ENCODE measurements at places on chromosomes 3 and 15.

- no peak for DNase-seq
Measured at GRCh38 chr3:58874248-58874741, 175.5 kb downstream of the CFAP20DC start.

GRCh38 chr15:30063835-30064546 is 18.8 kb upstream of the GOLGA8J start:
- DNase-seq, result no peak

- DNase-seq, result no peak
Measured at GRCh38 chr3:152202976-152203626, 65.6 kb upstream of the MBNL1 start.

DNA sequence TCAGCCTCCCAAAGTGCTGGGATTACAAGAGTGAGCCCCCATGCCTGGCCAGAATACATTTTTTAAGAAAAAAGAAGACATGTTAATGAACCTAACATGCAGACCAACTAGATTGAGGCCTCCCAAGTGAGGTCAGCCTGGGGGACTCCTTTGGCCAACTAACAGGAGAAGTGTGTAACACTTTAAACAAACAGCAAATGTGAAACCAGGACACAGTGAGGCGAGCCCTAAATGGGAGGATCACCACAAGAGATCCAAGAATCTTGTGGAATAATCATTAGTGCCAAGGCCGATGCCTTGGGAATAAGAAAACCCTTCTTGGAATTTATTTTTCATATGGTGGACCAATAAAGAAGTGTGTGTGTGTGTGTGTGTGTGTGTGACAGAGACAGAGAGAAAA is 73.9 kb downstream of the ATP10A start:
- no peak for DNase-seq

GRCh38 chr3:196246612-196247308 is 30.4 kb downstream of the SLC51A start:
- no peak for DNase-seq

GRCh38 chr3:100779480-100779879 is 70.2 kb downstream of the TFG start:
- DNase-seq, result no peak

GRCh38 chr3:180466401-180467011 is 135.5 kb upstream of the TTC14 start:
- no peak for DNase-seq

- DNase-seq, result no peak
Measured at GRCh38 chr3:194035406-194036138, 100.4 kb upstream of the HES1 start.

DNA sequence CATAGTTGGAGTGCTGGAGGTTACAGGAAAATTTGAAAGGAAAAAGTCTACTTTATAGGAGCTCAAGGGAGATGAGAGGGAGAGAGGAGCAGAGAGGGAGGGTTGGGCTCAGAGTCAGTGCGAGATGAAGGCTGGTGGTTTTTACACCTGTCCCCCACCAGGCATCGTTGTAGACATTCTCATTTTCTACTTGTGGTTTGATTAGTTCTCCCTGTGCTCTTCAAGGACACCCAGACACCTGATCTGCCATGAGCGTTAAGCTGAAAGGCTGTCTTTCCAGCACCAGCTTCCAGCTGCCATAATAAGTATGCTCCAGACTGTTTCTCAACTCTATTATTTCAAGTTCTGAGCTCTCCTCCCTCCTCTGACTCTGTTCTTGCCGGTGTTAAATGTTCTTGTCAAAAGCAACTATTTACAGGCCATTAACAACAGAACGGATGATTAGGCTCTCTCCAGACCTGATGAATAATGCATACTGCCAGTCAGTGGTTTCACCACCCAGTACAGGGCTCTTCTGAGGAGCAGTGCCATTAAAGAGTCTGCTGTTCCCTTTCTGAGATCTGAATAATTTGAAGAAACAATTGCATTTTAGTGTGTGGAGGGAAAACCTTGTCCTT is 514.6 kb upstream of the MCTP2 start:
- no peak for DNase-seq

- no peak for DNase-seq
Measured at GRCh38 chr15:57385923-57386390, 9.7 kb downstream of the CGNL1 start.

- no peak for DNase-seq
Measured at GRCh38 chr15:48449734-48450133, 118.5 kb downstream of the DUT start.

DNA sequence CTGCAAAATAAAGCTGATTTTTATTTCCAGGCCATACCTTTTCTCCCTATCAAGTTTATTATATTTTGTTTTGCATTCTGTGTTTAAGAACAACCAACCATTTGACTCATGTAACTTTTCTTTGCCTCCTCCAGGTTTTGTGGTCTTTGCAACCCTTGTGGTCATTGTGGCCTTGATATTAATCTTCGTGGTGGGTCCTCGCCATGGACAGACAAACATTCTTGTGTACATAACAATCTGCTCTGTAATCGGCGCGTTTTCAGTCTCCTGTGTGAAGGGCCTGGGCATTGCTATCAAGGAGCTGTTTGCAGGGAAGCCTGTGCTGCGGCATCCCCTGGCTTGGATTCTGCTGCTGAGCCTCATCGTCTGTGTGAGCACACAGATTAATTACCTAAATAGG is 27.6 kb downstream of the NIPA2 start:
- no peak for DNase-seq

DNA sequence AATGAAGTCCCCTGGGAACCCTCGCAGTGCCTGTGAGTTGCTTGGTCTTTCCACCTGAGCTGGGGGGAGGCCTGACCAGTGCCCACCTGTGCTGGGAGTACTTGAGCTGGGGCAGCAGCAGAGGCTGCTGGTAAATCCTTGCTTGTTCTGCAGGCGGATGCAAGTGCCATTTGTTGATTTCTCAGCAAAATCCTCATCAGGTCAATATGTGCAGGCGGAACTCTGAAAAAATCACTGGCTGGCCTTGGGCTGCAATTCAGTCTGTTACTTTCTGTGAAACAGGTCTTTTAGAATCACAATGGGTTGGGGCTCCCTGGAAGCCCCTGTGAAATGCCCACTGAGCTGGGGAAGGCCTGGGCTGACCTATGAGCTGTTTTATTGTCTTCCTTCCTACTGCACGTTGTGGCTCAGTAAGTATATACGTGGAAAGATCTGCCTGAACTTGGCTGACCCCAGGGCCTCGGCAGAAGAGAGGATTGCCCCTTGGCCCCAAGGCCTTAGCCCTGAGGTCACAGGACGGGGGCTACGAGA is 182.0 kb upstream of the RGMA start:
- DNase-seq, result no peak

DNA sequence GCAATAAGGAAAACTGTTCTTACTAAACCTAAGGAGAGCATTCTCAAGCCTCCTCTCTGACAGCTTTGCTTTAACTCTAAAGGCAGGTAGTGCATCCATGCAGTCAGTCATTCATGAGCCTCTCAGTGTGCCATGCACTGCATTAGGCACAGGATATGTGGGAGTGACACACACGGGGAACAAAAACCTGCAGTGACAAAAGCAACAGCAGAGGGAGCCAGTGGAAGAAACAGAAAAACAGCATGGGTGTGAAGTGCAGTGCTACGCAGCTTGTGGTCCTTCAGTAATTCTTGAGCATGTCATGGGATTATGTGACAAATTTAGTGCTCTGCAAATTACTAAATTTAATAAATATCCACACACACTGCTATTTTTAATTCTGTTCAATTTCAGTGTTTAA is 230.7 kb downstream of the BBX start:
- DNase-seq, result no peak

DNA sequence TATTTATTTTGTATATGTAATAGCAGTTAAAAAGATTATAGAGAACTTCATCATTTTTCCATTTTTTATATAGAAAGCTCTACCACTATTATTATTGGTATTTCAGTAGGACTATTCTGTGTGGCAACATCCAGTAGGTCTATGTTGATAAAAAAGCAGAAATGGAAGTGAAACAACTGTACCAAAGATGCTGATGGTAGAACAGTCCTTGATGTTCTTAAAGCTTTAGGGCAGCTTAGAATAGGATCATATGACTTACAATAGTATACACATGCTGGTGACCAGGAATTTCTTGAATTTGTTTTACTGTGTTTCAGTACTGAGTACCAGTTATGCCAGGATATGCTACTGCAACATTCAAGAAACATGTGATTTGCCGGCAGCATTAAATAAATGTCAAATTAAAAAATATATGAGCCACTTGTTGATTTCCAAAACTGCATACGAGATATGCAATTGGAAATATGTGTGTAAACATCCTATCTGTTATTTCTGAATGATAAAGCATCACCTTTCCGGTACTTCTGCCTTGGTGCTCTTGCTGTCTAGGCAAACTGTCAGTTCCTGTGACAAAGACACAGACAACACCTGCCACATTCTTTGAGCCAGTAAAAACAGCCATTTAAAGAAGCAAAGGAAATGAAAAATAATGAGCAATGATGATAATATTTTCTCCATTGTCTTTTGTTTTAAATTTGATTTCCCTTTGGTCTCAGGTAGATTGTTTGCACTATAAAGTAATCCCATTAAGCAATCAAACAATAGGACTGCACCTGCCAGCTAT is 649.2 kb downstream of the ZPLD1 start:
- DNase-seq, result no peak

DNA sequence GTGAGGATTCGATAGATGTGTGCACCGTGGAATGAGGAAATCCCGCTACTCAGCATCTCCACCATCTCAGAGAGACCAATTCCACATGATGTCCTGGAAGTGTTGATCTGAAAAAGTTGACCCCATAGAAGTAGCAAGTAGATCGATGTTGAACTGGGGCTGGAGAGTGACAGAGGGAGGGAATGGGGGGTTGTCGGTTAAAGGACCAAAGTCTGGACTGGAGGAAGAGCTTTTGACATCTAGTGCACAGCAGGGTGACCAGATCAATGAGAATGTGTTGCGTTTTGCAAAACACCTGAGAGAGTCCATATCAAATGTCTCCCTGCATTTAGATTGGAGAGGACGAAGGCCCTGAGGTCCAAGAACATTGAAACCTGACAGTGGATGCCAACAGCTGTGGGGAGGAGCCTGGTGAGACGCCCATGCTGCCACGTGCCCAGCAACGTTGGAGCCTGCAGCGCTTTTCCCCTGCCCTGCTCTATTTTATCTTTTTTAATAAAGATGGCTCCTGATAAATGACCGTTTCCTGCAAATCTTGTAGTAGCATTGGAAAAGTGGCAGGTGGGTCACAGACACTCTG is 30.1 kb upstream of the RPL32 start:
- no peak for DNase-seq

DNA sequence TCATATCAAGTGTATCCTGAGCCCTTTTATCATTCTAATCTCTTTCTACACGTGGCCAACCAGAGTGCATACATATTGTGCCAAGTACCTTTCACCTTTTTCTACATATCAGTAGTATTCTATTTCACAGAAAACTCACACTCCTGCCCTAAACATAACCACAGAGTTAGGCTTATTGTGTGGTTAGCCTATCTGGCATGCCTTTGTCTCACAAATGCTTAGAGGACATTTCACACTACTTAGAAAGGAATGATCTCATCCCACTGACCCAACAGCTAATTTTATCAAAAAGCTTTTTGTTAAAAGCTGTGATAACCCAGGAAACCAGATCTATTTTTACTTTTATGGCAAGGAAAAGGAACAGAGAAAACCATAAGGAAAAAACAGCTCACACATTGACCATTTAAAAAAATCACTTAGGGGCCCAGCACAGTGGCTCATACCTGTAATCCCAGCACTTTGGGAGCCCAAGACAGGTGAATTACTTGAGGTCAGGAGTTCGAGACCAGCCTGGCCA is 17.8 kb upstream of the MAP4 start:
- DNase-seq, result no peak

- DNase-seq, result no peak
Measured at GRCh38 chr15:85019815-85020590, 38.3 kb downstream of the PDE8A start.

- DNase-seq, result no peak
Measured at GRCh38 chr15:83044156-83044555, 22.9 kb downstream of the BTBD1 start.

DNA sequence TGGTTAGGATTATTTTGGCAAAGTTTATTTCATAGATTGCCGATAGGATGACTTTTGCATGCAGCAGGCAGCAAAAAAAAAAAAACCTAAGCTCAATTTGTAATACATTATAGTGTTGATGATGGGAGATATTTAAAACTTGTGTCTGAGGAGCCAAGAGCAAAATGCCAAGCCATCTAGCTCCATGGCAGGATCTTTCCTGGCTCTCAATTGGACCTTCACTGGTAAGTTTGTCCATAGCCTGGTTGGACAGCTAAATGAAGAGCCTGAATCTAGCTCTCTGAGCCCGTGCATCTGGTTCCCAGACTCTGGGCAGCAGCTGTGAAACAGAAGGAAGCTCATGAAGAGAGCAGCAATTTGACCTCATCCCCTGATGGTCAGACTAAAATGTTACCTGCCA is 17.5 kb downstream of the STAC start:
- no peak for DNase-seq

- no peak for DNase-seq
Measured at GRCh38 chr3:109640146-109640652, 302.9 kb upstream of the DPPA4 start.

DNA sequence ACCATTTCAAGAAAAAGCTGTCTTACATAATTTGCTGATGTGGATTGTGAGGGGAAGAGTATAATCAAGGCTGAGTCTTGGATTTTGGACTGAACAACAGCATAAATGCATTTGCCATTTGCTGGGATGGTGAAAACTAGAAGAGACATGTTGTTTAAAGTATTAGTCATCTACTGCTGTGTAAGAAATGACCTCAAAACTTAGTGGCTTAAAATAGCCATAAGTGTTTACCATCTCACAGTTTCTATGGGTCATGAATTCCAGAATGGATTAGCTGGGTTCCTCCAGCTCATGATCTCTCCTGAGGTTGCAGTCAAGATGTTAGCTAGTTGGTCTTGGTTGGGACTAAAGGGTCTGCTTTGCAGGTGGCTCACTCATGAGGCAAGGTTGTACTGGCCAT is 66.2 kb downstream of the SCN11A start:
- no peak for DNase-seq

DNA sequence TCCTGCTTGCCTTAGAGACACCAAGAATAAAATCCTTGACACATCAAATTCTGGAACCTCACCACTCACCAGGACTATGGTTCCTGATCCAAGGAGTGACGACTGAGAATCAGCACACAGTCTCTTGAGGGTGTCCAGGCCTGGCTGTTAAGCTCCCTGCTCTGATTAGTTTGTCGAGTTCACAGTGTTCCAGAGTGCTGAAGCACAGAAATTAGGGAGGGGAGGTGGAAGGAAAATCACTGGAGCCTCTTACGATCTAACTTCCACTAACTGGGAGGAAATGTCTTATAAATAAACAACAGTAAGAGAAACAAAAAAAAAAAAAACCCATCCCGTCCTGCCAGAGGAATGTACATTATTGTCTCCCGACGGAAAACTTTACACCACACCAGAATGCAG is 330.2 kb downstream of the TIGIT start:
- no peak for DNase-seq

- no peak for DNase-seq
Measured at GRCh38 chr3:31713816-31714215, 181.1 kb downstream of the STT3B start.

DNA sequence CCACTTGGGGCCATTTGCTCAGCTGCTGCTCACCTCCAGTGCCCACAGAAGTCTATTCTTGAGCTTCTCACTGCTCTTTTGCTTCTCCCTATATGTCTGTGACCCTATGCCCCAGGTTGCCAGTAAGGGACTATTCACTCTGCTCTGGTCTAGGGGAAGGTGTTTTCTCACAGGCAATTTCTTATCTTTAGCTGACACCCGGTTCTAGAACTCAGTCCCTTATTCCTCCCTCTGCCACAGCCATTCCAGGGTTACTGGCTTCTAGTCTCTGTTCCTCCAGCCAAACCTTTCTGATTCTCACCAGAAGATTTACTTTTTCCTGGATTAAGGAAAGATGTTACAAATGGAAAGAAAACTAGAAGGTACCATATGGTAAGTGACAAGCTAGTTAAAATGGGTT is 574.0 kb downstream of the NTRK3 start:
- DNase-seq, result no peak

GRCh38 chr3:89692601-89693000 is 585.2 kb downstream of the EPHA3 start:
- DNase-seq, result no peak

Data from cortex of kidney (tissue), 1 donor.